ENCODE measurements at places on chromosomes 7 and 10.

DNA sequence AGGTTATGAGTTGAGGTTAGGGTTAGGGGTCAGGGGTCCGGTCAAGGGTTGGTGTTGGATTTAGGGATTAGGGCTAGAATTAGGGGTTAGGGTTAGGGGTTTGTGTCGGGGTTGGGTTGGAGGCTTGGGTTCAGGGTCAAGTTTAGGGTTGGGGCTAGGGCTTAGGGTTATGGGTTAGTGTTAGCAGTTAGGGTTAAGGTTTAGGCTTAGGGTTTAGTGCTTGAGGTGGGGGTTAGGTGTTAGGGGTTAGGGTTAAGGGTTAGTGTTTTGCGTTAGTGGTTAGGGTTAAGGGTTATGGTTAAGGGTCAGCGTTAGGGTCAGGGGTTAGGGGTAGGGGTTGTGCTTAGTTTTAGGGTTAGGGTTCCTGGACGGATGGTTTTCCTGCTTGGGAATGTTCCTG is 1.7 kb upstream of the SYCE1 start:
- DNase-seq: no peak

- DNase-seq: peak; percentile 19
Measured at GRCh38 chr10:48317321-48317990, 11.0 kb downstream of the MAPK8 start.

DNA sequence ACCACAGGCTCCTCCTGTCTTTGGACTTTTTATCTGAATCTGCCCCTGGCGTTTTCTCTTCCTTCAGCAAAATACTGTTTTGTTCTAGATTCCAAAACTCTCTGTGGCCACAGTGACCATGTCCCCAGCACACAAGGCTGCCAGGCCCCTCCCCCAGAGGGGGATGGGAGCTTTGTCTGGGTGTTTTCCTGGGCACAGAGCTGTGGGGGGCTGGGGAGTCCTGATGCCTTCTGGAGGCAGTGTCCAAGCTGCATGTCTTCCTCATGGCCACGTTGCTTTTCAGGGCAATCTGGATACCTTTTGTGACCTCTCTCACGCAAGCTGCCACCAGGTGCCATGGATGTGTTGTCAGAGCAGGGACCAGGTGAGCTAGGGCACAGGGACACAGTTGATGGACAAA is 26.2 kb downstream of the ANTXRL start:
- DNase-seq: no peak

- no peak for DNase-seq
Measured at GRCh38 chr7:96870185-96870584, 135.2 kb upstream of the DLX6 start.

- no peak for DNase-seq
Measured at GRCh38 chr7:69204943-69205342, 393.3 kb upstream of the AUTS2 start.

DNA sequence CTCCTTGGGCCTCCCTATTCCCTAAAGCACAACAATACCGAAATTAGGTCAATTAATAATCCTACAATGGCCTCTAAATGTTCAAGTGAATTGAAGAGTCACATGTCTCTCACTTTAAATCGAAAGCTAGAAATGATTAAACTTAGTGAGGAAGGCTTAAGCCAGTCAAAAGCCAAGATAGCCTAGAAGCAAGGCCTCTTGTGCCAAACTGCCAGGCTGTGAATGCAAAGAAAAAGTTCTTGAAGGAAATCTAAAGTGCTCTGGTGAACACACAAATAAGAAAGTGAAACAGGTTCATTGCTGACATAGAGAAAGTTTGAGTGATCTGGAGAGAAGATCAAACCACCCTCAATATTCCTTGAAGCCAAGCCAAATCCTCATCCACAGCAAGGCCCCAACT is 57.2 kb downstream of the SLC29A4 start:
- no peak for DNase-seq

- DNase-seq: no peak
Measured at GRCh38 chr7:138431517-138431916, 28.5 kb upstream of the TRIM24 start.

DNA sequence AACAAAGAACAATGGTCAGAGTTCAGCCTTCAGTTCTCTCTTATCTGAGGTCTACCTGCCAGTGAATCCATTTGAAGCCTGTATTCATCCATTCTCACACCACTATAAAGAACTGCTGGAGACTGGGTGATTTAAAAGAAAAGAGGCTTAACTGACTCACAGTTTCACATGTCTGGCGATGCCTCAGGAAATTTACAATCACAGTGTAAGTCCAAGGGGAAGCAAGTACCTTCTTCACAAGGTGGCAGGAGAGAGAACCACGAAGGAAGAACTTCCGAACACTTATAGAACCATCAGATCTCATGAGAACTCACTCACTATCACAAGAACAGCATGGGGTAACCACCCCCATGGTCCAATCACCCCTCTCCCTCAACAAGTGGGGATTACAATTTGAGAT is 33.0 kb upstream of the SLC25A13 start:
- no peak for DNase-seq

DNA sequence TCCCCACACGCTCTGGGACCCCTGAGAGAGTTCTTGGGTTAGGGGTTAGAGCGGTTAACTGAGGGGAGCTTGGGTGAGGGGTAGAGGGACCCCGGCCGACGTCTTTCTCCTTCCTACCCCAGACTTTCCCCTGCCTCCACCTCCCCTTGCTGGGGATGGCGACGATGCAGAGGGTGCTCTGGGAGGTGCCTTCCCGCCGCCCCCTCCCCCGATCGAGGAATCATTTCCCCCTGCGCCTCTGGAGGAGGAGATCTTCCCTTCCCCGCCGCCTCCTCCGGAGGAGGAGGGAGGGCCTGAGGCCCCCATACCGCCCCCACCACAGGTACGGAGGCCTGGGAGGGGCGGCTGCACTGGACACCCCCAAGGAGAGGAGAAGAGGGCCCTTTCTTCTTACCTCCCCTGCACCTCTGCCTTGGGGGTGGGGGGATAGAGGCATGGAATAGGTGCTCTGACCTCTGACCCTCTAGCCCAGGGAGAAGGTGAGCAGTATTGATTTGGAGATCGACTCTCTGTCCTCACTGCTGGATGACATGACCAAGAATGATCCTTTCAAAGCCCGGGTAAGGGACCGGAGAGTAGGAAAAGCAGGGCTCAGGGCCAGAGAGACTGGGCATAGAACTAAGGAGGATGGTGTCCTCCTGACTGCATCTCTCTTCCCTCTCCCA is 1.1 kb downstream of the ZYX start:
- no peak for DNase-seq

GRCh38 chr7:4612939-4613841 is 68.9 kb upstream of the FOXK1 start:
- peak; percentile 57 for DNase-seq
